Aorta (tissue), 5 donors: ENCODE measurements at places on chromosomes 11 and 22. TPM values are rescaled to one million over a fixed set of nuclear protein-coding genes. Genes with fewer than 3 reads are reported as not detected.
A peak's percentile ranks its signal among the peaks of the same experiment; 100 is the strongest.

APOBEC3C gene
- total RNA-seq = 25.3 TPM

F2 gene
- not detected for total RNA-seq

DNA sequence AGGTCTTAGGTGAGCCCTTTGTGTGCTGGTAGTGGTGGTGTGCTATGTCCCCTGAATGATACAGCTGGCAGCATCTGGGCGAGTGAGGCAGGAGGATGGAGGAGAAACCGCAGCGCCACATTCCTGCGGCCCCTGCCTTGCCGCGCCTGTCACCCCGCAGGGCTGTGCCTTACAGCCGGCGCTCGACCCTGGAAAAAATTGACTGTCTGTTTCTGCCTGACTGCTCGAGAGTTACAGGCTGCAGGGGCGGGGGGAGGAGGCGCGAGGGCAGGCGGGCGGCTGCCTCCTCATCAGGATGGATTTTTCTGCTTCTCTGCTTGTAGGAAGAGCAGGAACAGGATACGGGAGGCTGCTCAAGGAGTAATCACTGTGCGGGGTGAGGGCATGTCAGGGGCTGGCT is 443.4 kb downstream of the MIAT start:
- no peak for DNase-seq
- no peaks in the 10 kb centered on the region for H3K36me3 ChIP-seq
- peaks cover 3% of the 10 kb centered on the region for H3K4me1 ChIP-seq

DNA sequence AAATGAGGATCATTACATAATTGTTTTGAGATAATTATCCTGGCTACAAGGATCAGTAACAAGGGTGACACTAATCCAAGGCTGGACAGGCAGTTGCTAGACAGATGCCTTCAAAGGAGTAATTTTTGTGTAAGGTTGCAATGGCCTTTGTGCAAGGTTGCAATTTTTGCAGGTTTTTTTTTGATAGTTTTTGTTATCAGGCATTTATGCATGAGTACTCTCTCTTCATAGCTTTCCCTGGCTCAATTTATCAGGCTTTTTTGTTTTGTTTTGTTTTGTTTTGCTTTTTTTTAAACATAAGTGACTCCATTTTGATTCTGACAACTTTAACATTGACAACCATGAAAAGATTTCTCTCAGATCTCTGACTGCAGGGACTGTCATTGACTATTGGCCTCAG is 110.2 kb downstream of the SWAP70 start:
- H3K4me1 ChIP-seq = no peaks in the 10 kb centered on the region
- no peak overlapping the region for H3K4me3 ChIP-seq
- H3K27ac ChIP-seq = peak overlapping the region; percentile 62
- H3K27me3 ChIP-seq = no peaks in the 10 kb centered on the region
- no peak for DNase-seq
- H3K36me3 ChIP-seq = no peaks in the 10 kb centered on the region
